ENCODE measurements at places on chromosomes 2 and 18.
A peak's percentile ranks its signal among the peaks of the same experiment; 100 is the strongest.

- DNase-seq: peak; percentile 98
These were observed 71.4 kb downstream of the TRIB2 start for GRCh38 chr2:12787891-12788801.

- no peak for DNase-seq
These were observed 1.2 kb upstream of the CABLES1 start for GRCh38 chr18:23133860-23134779.

DNA sequence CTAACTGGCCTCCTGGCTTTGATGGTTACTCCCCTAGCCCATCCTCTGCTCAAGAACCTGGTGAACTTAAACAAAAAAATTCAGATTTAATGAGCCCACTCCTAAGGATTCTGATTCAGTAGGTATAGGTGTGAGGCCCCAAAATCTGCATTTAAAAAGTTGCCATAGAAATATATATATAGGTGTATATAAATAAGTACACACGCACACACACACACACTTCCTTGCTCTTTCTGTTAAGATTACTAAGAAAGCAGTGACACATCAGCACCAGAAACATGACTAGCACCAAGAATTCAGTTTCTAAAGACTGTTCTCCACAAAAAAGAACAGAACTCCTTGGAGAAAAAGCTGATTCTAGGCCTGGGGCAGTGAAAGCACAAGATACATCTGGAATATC lies 17.8 kb downstream of the EML6 start:
- DNase-seq: peak; percentile 43

- peak; percentile 65 for DNase-seq
These were observed 65.7 kb upstream of the RTN4 start for GRCh38 chr2:55115761-55116597.

- peak; percentile 79 for DNase-seq
These were observed 70.8 kb downstream of the EPHA4 start for GRCh38 chr2:221501210-221501882.
